ENCODE measurements at places on chromosomes 3 and 15.

GRCh38 chr3:27976933-27977332, 254.8 kb upstream of the EOMES start:
- no peak for DNase-seq

DNA sequence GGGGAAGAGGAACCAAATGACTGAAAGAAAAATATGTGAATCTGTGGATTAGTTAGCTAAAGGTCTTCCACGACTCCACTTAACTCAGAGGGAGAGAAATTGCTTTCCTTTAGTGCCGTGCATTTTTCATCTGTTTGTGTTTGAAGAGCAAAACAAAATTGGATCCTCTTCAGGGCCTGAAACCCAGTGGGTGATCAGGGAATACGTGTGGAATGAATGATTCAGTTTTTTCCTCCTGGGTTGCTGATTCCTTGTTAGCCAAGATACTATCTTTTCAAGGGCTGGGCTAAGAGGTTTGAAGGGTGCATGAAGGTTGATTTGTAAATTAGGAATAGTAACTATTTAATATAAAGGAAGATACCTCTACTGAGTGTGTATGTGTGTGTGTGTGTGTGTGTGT, 61.0 kb downstream of the TPRG1 start:
- no peak for DNase-seq

DNA sequence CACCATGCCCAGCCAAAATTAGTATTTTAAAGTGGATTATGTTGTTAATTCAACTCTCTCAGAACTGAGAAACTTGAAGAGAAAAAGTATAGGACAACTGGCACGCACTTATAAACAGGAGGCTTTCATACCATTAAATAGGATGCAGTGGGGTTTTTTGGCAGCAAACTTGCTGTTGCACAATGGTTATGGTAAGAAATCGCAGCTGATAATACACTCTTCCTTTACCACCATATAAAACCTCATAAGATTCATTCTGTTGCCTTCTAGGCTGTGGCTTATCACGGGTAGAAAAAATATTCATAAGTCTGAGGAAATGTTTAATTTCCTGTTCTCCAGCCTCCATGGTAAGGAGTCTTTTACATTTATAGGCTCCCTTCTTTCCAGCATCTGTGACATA, 95.3 kb downstream of the TMCO5A start:
- no peak for DNase-seq

DNA sequence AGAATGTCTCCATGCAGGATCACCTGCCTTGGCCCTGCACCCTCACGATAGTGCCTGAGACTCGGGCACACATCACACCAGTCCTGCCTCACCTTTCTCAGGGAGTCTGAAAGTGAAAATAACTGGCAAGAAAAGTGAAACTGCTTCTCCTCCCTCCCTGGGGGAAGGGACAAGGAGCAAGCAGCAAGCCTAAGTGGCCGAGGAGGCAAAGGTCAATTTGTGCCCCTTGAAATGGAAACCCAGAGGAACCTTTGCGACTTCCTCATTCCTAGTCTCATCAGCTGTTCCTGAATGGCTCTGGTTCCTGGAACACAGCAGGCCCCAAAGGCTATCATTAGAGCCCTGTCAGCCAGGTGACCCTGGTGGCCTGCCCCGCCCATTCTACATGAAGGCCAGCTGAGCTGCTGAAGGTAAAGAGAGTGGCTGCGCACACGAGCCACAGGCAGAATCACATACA, 28.0 kb upstream of the SLCO2A1 start:
- DNase-seq: no peak
